CD4-positive, alpha-beta T cell treated with Interferon alpha-2 for 1 hour (primary cell): ENCODE measurements at places on chromosomes 12 and 14.
A peak's percentile ranks its signal among the peaks of the same experiment; 100 is the strongest.

DNA sequence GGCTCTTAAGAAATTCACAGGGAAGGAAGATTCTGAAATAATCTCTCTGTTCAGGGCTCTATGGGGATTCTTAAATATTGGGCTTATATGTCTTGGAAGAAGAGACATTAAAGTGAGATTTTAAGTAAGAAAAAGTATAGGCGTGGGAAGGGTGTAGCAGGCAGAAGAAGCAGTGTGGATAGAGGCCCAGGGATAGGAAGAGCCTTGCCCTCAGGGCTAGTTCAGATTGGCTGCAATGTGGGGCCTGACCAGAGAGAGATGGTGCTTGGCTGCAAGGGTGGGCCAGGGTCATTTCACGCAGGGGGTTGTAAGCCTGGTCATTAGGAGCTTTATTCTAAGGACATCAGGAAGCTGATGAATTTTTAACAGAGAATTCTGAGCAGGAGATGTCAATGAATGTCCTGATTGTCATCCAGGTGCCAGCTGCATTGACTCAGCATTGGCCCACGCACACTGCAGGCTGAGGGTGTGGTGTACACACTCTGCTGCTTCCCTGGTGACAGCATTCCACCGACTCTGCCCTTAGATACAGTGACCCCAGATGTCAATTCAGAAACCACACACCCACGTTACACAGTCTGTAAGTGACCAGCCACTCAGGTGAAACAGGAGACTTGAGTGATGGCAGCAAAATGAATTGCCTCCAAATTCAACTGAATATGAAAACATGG lies 582.5 kb downstream of the NRXN3 start:
- DNase-seq, result no peak

DNA sequence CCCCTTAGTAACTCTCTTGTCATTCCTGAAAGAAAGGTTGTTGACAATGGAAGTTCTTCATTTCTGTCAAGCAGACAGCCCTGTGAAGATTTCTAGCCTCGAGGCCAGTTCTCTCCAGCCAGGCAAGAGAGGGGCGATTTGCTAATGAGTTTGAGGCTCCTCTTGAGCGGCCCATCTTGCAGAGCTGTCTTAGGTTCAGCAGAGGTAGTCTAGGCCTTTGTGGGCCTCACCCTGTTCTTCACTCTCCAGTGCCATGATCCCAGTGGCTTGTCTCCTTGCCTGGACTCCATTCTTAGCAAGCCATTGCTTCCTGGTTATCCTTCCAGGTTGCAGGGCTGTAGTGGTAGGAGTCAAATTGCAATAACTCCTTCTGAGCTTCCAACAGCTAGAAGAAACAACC lies 9.7 kb downstream of the TPH2 start:
- no peak for DNase-seq

DNA sequence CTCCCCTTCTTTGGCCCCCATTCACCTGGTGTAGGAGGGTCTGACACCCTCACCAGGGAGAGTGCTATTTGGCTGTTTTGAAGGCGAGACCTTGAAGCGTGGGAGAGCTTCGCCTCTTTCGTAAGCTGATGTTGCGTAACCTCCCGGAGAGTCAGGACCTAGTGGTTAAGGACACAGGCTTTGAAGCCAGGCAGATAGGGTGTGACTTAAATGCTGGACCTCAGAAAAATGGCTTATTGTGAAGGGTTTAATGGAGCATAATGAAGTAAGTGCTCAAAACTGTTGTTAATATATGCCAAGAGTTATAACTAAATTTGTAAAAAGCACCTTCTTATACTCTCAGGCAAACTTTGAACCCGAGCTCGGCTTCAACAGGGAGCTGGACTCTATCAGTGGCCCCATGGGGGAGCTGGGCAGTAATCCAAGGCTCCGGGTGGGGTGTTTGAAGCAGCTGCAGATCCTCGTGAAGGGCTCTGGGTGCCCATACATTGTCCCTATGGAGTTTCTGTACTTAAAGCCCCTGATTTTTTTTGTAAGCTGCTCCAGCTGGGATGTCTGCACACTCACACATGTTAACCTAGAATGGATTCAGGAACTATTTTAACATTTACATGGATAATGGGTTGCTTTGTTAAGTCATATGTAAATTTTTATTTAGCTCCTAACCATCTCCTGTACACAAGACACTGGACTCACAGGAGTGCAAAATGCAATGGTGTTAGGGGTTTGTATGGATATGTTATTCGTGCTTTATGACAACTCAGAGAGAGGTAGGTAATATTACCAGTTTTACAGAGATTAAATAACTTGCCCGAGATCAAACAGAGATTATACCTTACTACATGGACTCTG lies 26.0 kb downstream of the PPFIBP1 start:
- DNase-seq, result peak; percentile 40

DNA sequence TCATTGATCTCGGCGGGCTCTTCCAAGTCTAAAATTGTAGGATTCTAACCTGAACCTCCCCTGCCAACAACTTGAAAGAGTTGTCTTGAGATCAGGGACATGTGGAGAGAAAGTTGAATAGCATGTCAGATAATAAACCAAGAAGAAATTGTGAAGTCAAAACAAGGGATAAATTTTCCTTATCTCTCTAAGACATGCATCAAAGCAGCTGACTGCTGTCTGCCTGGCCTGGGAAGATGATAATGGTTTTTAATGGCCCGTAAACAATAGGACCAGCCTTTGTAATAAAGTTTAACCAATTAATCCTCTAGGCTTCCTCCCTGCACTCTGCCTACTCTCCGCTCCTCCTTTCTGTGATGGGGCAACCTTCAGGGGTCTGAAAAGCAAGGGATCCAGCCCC lies 67.9 kb downstream of the DPF3 start:
- DNase-seq, result no peak

DNA sequence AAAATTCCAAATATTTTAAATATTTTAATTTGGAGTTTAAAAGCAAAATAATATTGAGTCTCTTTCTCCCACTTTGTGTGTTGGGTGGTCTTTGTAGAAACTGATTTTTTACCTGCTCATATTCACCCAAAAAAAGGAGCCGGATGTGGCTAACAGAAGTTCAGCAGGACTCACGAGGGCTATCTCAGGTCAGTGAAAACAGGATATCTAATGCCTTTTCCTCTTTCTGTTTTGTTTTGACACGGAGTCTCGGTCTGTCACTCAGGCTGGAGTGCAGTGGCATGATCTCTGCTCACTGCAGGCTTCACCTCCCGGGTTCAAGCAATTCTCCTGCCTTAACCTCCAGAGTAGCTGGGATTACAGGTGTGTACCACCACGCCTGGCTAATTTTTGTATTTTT lies 30.8 kb downstream of the COA8 start:
- DNase-seq, result peak; percentile 13

DNA sequence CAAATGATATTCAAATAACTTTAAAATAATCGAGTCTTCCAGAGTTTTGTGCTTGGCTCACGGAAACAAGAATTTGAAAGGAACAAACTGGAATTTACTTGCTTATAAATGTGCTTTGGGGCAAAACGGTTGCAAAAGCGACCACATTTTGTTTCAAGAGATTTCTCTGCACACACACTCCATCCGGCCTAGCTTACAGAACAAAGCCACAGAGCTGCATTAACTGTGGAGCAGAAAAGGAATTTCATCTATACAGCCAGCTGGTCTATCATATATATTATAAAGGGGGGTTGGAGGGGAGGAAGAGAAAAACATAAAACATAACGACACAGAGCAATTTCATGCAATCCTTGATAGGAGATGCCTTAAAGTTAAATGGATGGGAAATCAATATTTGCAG lies 153.0 kb downstream of the MYRFL start:
- DNase-seq, result no peak

GRCh38 chr14:71753976-71754375 lies 178.3 kb upstream of the RGS6 start:
- DNase-seq, result no peak

- DNase-seq, result no peak
These were observed 171.2 kb downstream of the FLRT2 start for GRCh38 chr14:85701116-85701515.

DNA sequence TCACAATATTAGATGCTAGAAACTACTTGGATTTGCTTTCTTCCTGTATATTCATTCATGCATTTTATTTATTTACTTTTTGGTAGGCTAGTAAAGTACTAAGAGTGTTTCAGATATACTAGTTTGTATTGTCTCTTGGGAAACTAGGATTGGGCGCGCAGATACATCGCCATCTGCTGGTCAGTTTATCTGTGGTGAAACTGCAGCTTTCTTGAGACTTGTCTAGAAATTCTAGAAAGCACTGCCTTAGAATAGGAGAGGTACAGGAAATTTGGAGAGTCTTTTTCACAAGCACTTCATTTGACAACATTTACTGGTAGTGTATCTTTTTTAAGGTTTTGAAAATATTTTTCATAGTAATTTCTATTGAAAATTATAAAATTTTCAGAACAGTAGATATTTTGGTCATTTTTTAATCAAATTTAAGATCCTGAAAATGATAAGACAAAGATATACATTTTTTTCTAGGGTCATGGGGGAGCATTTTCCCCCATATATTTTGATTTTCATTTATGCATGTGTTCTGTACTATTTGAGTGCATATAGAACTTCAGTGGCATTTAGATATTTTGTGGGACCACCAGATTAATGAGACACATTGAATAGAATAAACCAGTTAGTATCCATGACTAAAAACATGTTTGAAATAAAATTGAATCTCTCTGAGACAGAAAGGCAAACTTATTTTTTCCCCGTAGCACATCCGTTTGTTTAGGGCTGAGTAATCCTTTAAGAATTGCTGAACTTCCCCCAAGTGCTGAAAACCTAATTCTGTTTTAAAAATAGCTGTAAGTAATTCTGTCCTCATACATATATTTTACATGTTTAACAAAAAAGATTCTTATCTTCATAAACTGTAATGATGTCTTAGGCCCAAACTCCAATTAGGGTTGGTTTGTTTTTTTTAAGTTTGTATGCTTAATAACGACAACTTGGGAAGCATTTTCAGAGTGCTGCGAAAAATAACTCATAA lies 44.5 kb downstream of the SLC38A6 start:
- peak; percentile 44 for DNase-seq

DNA sequence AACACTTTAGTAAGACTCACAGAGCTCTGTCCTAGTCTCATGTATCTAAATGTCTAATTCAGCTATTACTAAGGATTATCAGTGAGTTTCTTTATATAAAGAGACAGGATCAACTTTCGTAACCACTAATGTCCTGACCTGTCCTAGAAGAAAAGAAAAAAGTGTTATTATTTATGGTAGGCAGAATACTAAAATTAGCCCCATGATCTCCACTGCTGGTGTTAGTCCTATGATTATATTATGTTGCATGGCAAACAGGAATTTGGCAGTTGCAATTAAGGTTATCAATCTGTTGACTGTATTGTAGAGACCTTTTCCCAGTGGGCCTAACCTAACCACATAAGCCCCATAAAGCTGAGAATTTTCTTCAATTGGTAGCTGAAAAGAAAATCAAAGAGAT lies 132.9 kb upstream of the DIO2 start:
- no peak for DNase-seq

GRCh38 chr14:96917442-96917963 lies 120.3 kb downstream of the VRK1 start:
- no peak for DNase-seq

DNA sequence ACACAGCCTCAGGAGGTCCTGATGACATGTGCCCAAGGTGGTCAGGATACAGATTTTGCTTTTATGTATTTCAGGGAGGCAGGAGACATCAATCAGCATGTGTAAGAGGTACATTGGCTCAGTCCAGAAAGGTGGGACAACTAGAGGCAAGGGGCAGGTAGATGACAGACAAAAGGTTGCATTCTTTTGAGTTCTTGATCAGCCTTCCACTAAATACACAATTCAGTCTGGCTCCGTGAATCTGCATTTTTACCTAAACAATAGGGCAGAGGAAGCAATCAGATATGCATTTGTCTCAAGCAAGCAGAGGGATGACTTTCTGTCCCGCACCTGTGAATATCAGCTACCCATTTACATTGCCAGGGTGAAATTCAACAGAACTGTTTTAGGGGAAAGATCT lies 178.6 kb downstream of the KSR2 start:
- DNase-seq, result no peak

GRCh38 chr12:103571286-103571685 lies 15.8 kb upstream of the STAB2 start:
- DNase-seq, result no peak
